MV-4-11 (cell line): ENCODE measurements at places on chromosomes 11 and 22.
A peak's percentile ranks its signal among the peaks of the same experiment; 100 is the strongest.

- peak; percentile 55 for DNase-seq
Measured at GRCh38 chr22:27212617-27213177, 555.3 kb downstream of the MIAT start.

GRCh38 chr22:26610072-26610958 lies 7.5 kb downstream of the CRYBB1 start:
- peak; percentile 95 for DNase-seq

GRCh38 chr11:27916541-27917100 lies 191.3 kb downstream of the KIF18A start:
- DNase-seq: no peak

DNA sequence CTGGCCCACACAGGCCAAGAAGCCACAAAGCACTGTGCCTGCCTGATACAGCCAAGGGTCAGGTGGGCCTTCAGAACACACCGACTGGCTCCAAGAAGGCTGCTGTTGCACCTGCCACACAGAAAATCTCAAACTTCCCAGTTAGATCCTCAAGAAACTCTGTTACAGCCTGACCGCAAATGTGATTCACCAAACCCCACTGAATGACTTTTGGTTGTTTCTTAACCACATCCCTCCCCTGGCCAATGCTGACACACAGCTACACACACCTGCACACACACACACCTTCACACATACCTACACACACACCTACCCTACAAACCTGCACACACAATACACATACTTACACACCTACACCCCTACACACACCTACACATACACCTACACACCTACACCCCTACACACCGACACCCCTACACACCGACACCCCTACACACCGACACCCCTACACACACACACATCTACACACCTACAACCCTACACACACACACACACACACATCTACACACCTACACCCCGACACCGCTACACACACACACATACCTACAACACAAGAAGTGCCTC lies 31.5 kb downstream of the CDKN1C start:
- DNase-seq: no peak

- DNase-seq: no peak
Measured at GRCh38 chr11:9320047-9320446, 5.7 kb upstream of the TMEM41B start.

DNA sequence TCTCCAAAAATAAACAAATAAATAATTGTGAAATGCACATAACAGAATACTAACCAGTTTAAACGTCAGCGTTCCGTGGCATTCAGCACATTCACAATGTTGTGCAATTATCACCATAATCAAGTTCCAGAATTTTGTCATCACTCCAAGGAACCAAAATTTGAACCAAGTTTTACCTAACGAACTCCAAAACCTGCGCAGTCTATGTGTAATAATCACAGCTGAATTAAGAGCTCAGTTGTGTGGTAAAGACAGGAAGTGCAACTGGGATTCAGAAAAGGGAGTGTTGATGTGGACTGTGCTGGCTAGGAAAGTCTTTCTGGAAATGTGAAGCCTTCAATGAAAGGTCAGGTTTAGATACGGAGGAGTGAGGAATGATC lies 5.4 kb upstream of the MCAM start:
- DNase-seq: peak; percentile 32

GRCh38 chr11:29913352-29913751 lies 103.5 kb downstream of the KCNA4 start:
- no peak for DNase-seq

DNA sequence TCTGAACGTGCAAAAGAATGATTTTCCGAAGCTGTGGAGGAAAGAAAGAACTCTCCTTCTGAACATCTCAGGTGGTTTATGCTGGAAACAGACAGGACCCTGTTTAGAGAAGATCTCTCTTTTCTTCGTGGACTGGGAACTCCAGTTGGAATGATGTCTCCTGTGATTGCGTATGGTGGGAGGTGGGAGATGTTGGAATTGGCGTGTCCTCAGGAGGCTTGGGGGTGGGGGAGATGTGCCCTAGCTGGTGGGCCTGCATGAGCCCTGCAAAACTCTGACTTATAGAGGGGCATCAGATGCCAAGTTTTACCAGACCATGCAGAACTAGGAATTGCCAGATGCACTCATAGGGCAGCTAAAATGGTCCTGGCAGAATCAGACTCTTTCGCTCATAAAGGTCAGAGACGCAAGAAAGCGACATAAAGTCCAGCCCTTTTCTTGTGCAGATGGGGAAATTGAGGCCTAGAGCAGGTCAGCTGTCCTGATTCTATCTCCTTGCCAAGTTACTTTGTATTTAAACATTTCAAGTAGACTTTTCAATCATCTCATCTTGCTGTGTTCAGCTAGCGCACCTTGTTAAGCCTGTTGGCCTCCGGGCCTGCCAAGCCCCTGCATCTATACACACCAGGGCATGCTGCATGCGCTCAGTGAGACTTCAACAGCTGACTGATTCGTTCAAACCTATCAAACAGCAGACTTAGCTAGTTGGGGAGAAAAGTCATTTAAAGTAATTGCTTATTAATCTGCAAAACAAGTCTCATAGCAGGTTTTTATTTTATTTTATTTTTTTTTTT lies 34.2 kb upstream of the EHF start:
- DNase-seq: no peak

- DNase-seq: no peak
Measured at GRCh38 chr11:86208572-86208971, 36.0 kb upstream of the EED start.

- DNase-seq: no peak
Measured at GRCh38 chr11:92917927-92918326, 51.5 kb upstream of the MTNR1B start.

GRCh38 chr11:133388975-133389568 lies 143.2 kb downstream of the OPCML start:
- DNase-seq: no peak

- DNase-seq: no peak
Measured at GRCh38 chr11:66860449-66860831, 3.6 kb downstream of the LRFN4 start.

DNA sequence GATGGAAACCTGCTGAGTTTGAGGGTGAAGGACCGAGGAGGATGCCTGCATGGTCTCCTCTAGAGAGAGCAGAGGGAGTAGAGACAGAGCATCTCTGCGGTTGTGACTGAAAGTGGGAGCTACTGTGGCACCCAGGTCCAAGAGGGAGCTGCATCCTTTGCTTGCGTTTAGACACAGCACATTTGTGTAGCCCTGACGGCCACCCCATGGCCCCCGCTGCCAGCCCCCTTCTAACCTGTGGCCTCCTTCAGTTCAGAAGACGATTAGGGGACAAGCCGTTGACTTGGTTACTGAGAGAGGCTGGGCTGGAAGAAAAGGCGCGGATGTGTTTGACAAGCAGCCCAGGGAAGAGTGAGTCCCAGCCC lies 690.9 kb downstream of the BRD1 start:
- DNase-seq: no peak

DNA sequence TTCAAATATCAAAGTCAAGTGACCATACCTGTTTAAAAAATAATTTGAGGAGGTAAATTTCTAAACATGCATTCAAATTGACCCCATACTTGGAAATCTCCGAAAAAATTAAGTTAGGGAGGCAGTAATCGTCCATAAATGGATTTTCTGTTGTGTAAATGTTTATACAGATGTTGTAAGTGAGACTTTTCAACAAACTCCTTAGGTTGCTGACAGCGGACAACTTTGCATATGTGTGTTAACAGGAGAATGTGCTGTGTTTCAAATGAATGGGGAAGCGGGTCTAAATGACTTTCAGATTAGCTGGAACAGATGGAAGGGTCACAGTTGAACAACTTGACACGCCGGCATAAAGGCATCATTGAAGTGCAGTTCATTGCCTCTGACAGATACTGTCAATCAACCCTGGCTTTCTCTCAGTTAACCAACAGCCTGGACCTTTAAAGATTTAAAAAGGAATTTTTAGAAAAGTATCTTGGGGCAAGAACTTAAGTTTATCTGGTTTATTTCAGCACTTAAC lies 98.2 kb upstream of the DBX1 start:
- no peak for DNase-seq

DNA sequence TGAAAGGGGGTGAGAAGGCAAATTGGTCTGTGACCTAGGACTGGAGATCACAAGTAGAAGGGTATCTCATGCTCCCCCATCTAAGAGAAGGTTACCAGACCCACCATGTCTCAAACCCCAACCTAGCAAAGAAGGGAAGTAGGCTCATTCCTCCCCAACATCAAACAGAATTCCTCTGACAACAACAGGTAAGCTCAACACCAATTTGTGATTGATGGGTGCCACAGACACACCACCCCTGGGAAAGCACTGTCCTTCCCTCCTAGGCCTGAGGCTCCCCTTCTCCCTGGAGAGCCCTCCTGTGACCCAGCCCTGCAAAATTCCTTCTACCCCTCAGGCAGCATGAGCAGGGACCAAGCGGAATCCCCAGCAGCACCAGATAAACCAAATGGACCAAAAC lies 154.3 kb downstream of the BUD13 start:
- no peak for DNase-seq

- DNase-seq: peak; percentile 54
Measured at GRCh38 chr11:117843666-117844484, 19.3 kb upstream of the FXYD2 start.

GRCh38 chr22:42624551-42625106 lies 9.9 kb upstream of the POLDIP3 start:
- no peak for DNase-seq

DNA sequence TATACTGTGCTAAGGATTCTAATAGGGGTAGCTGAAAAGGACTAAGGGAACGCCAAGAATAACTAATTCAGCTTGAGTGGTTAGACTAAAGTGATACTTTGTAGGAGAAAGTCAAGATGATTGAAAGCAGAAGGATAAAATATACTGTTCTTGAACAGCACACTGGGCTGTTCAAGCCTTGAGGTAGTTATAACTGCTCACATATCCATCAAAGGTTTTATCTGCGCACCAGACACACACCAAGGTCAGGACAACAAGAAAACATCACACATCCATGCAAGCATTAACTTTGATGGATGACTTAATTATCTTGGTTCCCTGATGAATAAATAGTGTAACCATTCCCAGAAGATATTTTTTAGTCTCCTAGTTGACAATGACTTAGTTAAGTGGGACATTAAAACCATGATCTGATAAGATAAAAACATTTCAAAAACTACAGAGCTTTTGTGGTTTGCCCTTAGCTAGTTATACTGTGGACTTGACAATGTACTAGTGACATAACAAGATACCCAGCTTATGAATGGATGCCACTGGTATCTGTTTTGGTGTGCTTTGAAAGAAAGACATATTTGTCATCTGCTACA lies 728.9 kb downstream of the JRKL start:
- DNase-seq: no peak

GRCh38 chr11:13465909-13466371 lies 2.9 kb upstream of the BTBD10 start:
- DNase-seq: no peak

DNA sequence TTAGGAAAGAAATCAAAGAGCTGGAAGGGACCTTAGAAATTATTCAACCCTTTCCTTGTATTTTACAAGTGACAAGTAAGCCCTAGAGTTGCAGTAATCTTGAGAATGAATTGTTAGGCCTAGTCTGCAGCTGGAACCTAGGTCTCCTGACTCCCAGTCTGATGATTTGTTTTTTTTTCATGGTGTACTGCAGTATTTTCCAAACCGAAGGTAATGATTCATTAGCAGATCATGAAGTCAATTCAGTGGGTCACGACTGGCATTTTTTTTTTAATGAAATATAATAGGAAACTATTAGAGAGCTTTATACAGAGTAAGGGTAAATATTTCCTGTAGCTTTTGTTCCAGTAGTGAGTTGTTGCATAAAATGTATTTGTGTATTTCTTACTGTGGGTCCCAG lies 42.8 kb downstream of the EXT2 start:
- no peak for DNase-seq

DNA sequence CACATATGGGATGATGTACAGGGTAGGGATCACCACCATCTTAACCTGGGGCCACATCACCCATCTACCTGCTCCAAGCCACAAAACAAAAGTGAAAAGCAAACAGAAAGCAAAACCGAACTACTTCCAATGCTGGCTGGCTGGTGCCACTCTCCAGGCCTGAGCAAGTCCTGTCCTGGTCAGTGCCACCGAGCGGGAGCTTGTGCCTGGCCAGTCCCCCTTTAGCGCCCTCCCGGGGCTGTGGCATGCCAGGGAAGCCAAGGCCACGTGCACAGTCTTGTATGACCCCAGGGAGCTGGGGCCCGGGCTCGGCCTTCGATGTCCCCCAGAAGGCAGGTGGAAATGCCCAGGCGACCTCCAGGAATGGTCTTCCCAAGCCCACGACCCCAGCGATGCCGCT lies 17.9 kb upstream of the NAP1L4 start:
- no peak for DNase-seq

GRCh38 chr22:19352766-19353165 lies 61.2 kb upstream of the CLTCL1 start:
- DNase-seq: no peak

DNA sequence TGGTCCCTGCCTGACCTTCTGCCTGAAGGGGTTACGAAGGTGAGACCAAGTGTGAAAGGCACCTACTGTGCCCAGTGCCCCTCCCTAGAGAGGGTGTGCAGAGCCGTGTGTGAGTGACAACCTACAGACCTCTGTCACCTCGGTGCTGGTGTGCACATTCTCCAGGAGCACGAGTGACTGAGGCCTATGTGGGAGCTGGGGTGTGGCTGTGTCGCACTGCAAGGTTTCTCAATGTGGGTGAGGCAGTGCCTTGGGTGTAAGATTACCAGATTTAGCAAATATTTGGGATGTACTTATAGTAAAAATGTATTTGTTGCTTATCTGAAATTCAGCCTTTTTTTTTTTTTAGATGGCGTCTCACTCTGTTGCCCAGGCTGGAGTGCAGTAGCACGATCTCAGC lies 5.6 kb downstream of the STARD10 start:
- DNase-seq: no peak

GRCh38 chr11:29518389-29519174 lies 498.2 kb downstream of the KCNA4 start:
- DNase-seq: peak; percentile 98

- no peak for DNase-seq
Measured at GRCh38 chr11:104763930-104764709, 134.1 kb downstream of the CASP12 start.

DNA sequence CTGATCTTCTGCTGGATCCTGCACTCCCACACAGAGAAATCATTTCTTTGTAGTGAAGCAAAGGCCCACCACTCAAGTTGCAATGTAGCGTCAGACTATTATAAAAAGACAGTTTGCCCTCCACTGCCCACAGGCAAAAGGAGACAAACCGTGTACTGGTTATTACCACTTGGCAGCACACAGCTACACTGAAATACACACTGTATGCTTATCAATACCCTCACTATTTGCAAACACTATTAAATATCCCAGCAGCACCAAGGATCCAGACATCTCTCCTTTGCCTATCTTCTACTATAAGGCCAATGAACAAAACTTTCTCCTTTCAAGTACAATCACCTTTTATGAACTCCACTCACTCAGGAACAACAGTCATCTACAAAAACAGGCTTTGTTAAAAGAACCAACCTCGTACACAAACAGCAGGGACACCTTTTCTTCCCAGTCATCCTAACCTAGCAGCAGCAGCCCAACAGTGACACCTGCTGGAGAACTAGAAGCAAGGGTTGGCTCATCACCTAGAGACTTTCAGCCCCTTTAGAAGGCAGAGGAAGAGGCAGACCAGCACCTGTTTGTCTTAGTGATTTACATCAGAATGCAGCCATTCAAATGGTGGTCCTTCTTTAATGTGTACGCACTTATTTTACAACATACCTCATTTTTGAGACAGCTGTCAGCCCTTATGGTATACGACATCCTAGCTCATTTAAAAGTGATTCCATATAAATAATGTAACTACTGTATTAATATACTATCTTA lies 56.1 kb downstream of the AMBRA1 start:
- peak; percentile 48 for DNase-seq

- DNase-seq: no peak
Measured at GRCh38 chr22:49308300-49308699, 519.4 kb downstream of the BRD1 start.
